Substantia nigra (tissue), 51 donors: ENCODE measurements at places on chromosomes 7 and 10.

- no peak for DNase-seq
Observed at GRCh38 chr7:101985057-101985902, 167.9 kb downstream of the CUX1 start.

GRCh38 chr7:44112231-44112996 is 8.3 kb downstream of the AEBP1 start:
- no peak for DNase-seq

- DNase-seq = no peak
Observed at GRCh38 chr7:26131056-26131589, 20.9 kb upstream of the NFE2L3 start.

DNA sequence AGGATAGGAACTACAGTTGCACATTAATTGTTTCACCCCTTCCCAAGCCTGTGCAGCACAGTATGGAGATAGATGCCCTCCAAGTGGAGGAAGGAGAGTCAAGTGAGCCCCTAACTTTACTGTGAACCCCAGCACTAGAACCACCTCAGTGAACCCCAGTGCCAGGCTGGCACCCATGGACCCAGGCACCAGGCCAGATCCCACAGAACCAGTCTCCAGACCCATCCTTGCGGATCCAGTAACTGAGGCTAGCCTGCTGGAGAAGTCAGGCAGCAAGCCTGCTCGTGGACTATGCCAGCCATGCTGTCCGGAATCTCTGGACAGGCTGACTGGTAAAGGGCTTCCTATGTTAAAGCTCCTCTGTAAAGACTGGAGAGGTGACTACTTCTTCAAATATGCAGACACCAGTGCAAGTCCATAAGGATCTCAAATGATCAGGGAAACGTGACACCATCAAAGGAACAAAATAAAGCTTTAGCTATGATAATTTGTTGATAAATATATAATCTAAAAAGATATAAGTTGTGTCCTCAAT is 27.7 kb downstream of the SHOC2 start:
- no peak for DNase-seq

GRCh38 chr10:3946234-3947229 is 161.5 kb upstream of the KLF6 start:
- DNase-seq = no peak
